ENCODE measurements at places on chromosomes 13 and 19.

GRCh38 chr13:50188696-50189095 is 173.5 kb downstream of the KCNRG start:
- DNase-seq = no peak

- DNase-seq = no peak
Observed at GRCh38 chr13:34161931-34162543, 344.1 kb downstream of the RFC3 start.

GRCh38 chr13:113930671-113931637 is 42.9 kb downstream of the C13orf46 start:
- DNase-seq = peak; percentile 2

- peak; percentile 56 for DNase-seq
Observed at GRCh38 chr19:16283210-16284061, 41.2 kb upstream of the KLF2 start.

DNA sequence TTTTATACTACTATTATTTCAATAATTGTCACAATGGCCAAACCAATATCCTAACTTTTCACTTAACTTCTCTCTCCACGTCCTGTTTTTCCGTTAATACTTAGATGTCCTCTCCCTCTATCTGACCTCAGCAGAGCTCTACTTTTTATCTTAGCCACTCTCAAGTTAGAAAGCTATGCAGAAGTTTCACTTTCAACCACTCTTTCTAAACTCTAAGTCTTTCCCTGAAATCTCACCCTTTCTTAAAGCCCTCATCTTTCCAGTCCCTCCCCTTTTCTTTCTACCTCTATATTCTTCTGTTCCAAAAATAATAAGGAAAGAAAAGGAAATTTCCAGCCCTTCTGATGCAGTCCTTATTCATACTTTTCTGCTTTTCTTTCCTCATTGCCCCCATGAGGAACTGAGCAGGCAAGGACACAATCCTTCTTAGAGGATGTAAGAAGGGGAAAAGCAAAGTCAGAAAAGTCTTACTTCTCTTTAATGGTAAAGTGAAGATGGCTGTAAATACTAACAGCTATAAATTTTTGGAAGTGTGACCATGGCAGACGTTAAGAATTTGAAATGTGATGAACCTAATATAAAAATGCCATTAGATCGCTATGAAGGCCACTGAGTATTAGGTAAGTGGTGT is 23.0 kb downstream of the FAM216B start:
- no peak for DNase-seq

GRCh38 chr13:26785838-26786630 is 25.4 kb upstream of the GPR12 start:
- peak; percentile 16 for DNase-seq

DNA sequence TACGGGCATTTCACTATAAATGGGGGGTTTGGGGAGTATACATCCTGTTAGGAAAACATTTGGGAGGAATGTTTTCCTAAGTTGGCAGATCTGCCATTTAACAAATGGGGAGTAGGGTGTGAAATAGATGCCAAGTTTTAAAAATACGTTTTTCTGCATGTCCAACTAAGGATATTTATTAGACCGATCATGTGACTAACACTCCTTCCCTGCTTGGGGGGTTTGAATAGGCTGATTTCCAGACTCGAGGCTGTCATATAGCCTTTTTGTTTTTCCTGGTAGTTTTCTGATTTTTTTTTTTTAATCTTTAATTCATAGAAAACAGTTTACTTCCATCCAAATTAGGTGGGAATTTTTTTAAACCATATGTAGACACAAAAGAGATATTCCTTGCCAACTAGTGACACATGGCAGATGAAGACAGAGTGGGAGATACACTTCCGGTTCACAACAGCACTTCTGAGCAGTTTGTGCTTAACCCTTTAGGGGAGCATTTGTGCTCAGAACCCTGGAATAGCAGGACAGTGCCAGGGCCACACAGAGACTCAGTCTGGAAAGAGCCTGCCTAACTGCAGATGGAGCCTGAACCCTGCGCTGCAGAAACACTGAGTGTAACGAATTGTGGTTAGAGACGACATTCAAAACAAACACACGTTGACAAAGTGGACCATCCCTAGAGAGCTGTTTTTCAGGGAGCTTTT is 5.6 kb upstream of the GATAD2A start:
- no peak for DNase-seq

GRCh38 chr19:55617426-55617825 is 6.9 kb downstream of the ZNF784 start:
- DNase-seq = no peak

- DNase-seq = no peak
Observed at GRCh38 chr19:8377598-8377997, 12.6 kb upstream of the RAB11B start.

DNA sequence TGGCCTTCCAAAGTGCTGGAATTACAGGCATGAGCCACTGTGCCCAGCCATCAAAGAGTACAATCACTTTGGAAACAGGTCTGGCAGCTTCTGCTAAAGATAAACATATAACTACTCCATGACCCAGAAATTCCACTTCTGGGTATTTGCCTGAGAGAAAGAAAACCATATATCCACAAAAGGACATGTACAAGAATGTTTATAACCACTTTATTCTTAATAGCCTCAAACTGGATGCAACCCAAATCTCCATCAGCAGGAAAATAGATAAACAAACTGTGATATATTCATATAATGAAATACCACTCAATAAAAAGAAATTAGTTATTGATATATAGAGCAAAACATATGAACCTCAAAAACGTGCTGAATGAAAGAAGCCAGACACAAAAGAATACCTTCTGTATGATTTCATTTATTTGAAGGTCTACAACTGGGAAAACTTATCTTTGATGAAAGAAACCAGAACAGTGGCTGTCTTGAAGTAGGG is 40.5 kb downstream of the TEX26 start:
- no peak for DNase-seq

DNA sequence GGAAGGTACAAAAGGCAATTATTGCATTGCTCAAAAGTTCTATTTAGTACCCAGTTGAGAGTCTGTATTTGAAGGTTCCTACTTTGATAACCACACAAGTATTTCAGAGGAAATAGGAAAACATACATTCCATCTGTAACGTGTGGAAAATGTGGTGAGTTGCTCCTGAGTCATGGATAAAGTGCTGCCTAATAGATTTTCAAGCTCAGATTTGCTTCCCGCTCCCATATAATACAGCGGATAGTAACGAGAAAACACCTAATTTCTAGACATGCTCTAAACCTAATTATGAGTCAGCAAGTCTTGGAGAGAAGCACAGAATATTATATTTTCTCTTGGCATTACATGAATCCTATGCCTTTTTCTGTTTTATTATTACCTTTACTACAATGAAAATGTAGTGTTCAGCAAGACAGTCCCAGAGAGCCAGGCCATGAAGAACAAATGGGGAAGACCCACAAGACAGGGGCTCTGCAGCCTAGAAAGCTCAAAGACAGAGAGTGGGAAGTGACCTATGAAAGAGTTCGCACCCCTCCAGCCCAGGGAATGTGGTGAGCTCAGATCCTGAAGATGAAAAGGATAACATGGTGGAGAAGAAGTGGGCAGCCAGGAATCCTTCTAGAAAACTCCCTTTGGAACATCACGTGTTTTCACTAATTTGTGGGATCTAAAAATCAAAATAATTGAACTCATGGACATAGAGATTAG is 116.1 kb downstream of the STARD13 start:
- no peak for DNase-seq

GRCh38 chr13:66778461-66778860 is 451.7 kb downstream of the PCDH9 start:
- no peak for DNase-seq

DNA sequence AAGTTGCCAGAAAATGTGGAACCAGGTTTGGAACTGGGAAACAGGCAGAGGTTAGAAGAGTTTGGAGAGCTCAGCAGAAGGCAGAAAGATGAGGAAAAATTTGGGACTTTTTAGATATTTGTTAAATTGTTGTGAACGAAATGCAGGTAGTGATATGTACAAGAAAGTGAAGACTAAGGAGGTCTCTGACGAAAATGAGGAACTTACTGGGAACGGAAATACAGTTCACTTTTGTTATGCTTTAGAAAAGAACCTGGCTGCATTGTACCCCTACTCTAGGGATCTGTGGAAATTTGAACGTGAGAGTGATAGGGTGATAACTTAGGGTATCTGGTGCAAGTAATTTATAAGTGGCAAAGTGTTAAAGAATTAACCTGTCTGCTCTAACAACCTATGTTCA is 632.4 kb downstream of the SLITRK5 start:
- DNase-seq = no peak

DNA sequence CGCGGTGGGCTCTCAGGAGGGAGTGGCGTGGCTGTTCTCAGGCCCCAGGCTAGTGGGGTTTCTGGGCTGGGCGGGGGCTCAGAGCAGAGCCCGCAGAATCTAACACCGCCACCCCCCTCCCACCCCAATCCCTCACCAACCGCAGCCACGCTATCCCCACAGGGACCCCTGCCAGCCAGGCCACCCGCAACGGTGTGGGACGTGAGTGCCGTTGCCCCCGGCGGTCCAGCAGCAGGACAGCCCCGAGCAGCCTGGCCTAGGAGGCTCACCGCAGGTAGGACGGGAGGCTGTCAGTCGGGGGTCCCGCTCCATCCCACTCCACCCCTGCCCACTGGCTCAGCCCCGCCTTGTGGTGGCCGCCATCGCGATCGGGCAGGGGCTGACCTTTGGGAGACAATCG is at the start of gene NTN5:
Gene NTN5, minus strand, starts transcription at position 24 of the 400 bp plus-strand sequence. CDS start 2,031 bp downstream, outside the sequence.
- DNase-seq = no peak

GRCh38 chr19:10523135-10523636 is 5.9 kb upstream of the S1PR5 start:
- no peak for DNase-seq

- DNase-seq = no peak
Observed at GRCh38 chr13:78832461-78832860, 173.5 kb upstream of the OBI1 start.

DNA sequence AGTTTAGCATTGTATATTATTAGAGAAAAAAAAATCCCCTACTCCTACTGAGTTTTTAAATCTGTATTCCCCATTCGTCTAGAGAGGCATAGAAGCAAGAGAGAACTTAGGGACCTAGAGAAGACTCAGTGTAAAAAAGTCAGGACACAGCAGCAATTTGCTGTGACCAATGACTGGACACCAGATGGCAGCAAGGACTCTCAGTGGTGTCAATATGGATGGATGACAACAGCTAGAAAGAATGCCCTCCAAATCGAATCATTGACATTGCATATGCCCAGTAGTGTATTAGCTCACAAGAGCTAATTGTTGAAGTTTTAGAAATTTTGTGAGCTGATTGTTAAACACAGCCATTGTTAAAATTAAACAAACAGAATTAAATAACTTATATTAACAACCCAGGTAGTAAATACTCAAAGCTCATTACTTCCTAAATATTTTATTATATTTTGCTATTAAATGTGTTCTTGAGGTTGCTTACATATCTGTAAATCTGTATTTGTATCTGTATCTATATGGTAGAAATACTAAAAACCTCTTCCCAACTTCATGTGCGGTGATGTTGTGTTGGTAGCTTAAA is 43.9 kb downstream of the SIAH3 start:
- DNase-seq = no peak

DNA sequence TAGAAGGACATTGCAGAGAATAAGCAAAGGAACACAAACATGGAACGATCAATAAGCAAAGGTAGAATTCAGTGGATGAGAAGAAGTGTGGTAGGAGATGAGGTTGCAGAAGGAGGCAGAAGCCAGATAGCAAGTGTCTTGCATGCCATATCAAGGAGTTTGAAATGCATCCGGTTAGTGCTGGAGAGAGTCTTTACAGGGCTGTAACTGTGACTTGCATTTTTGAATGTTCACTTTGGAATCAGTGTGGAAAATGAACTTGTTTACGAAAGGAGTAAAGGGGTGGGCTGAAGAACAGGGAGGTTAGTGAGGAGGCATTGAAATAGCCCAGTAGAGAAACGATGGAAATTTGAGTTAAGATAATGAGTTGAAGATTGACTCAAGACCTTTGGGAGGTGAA is 90.7 kb upstream of the MBNL2 start:
- DNase-seq = no peak

- no peak for DNase-seq
Observed at GRCh38 chr13:102097708-102098107, 304.1 kb downstream of the FGF14 start.

GRCh38 chr13:48232420-48233045 is 473 bp upstream of the ITM2B start:
- no peak for DNase-seq

GRCh38 chr19:54532528-54532927 is 29.9 kb downstream of the LAIR2 start:
- DNase-seq = no peak

DNA sequence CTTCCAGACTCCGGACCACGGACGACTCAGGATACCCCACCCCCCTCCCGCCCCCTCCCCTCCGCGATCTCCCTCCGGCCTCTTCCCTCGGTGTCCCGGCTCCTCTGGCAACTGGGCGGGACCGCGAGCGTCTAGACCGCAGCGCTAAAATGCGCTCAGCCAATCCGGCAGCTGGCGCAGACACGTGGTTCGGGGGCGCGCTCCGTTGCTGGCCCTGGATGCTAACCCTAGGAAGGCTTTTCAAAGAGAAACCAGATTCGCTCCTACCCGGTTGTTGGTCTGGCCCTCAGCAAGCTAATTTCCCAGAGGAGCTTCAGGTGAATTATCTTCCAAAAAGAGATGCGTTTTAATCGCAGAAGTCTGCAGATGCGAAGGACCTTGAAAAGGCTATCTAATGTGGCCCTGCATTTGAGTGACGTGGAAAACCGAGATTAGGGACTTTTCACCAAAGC is at the start of gene DZIP1:
Gene DZIP1, minus strand, starts transcription at position 106 of the 452 bp plus-strand sequence. CDS start 2,677 bp downstream, outside the sequence.
- no peak for DNase-seq

- no peak for DNase-seq
Observed at GRCh38 chr19:6589711-6590257, 1.2 kb downstream of the CD70 start.

DNA sequence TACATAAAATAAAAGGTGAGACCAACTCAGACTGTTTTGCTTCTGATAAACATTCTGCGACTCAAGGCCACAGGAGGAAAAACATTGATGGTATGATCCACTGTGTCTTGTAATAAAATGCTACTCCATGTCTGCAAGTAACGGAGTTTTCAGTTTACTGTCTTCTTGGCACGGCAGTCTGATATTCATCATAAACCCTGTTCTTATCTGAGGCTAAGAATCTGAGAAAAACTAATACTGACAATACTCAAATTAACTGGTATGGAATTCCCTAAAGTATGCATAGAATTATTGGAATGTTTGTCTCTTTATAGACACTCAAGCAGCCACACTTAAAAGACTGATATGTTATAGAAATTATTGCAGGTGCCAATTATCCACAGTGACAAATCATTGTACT is 125.5 kb downstream of the TBC1D4 start:
- DNase-seq = no peak

- no peak for DNase-seq
Observed at GRCh38 chr13:76094645-76095044, 458.5 kb downstream of the LMO7 start.

GRCh38 chr13:41007744-41008128 is 11.4 kb downstream of the ELF1 start:
- DNase-seq = no peak

GRCh38 chr19:54790711-54791110 is 12.7 kb upstream of the KIR2DL4 start:
- no peak for DNase-seq
